NCI-H2029 treated with DMSO at 0.1 percent for 48 hours (cell line): ENCODE measurements at places on chromosomes 13 and 19.

DNA sequence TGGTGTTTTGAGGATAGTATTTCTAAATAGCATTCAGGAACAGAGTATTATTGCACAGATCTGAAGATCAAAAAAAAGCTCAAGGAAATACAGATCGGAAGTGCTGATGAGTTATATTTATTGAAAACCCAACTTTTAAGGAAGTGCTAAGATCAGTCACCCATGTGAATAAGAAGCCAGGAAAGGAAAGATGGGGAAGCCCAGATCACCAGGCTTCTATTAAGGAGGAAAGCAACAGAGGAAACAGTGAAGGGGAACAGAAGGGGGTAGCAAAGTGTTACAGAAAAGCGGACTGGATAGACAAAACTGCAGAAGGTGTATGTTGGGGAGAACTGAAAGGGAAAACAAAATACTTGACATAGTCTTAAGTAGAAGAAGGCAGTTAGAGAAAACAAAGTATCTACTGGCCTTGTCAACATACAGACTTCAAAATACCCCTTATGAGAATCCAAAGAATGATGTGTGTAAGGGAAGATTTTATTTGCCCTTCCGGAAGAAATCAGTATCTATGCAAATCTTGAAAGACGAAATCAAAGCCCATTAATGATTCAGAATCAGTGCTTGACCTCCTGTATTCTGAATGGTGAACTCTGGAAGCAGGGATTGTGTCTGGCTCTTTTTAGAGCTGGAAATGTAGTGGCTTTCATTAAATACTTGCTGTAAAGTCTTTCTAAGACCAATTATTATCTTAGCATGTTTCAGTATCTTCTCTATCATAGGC is 12.1 kb downstream of the UFM1 start:
- no peak for DNase-seq

DNA sequence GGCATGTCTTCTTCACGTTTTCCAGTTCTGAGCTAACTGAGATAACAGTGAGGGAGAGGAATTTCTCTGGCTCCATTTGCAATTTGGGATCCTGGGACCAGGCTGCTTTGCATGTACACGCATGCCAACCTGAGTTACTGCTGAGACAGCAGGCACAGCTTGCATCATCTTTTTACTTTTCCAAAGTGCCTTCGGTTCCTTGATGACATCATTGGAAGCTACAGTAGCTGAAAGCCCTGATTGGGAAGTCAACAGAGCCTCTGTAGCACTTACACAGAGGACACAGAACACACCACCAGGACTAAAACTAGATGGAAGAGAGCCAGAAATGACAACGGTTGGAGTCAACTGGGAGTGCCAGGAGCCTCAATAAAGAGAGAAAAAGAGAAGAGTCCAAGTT is 399.1 kb upstream of the GPC6 start:
- no peak for DNase-seq

GRCh38 chr13:25802579-25802978 is 249.2 kb downstream of the SHISA2 start:
- no peak for DNase-seq

DNA sequence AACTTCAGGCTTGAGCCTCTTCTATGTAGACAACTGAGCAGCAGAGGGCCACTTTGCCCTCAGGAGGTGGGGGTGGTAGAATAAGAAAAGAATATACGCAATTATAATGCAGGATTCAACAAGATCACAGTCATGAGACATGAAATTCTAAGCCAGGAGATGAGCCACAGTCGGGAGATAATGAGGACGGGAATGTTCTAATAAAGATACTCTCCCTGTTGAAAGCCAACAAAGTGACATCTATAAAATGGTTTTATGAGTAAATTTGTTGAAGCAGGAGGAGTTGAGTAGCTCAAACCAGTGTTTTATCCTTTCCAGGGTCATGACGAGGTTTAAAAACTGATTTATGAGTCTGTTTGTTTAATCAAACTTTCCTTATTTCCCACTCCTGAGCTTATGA is 152.0 kb upstream of the SERP2 start:
- no peak for DNase-seq

GRCh38 chr19:2627319-2627829 is 75.1 kb downstream of the GNG7 start:
- DNase-seq, result no peak

DNA sequence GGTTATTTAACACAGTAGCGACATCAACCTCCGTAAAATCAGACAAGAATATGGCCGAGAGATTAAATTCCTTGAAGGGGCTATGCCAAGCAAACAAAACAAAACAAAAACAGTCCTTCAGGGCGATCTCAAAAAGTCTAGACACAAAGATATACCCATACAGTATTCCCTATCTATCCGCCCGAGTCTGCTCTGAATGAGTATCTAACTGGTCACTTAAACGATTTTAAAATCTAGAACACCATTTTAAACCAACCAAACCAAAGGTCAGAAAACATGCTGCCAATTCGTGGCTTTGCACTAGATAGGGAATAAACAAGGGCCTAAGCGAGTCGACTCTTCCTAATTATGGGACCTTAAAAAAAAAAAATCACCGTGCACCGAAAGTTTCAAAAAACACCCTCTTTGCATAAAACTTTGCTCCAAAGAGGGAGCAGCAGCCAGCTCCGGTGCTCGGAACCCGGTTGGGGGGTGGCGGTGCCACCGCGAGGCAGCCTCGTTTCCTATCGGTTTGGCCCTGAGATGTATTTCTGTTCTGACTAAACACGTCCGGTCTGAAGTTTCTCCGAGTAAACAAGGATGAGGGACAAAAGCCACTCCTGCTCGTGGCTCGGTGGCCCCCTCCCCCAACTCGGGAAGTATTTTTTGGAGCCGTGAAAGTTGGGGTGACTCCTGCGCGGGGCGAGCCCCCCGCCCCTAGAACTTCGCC is 1.8 kb downstream of the HMGB1 start:
- no peak for DNase-seq

- DNase-seq, result no peak
Observed at GRCh38 chr13:38384171-38384570, 34.5 kb downstream of the UFM1 start.

DNA sequence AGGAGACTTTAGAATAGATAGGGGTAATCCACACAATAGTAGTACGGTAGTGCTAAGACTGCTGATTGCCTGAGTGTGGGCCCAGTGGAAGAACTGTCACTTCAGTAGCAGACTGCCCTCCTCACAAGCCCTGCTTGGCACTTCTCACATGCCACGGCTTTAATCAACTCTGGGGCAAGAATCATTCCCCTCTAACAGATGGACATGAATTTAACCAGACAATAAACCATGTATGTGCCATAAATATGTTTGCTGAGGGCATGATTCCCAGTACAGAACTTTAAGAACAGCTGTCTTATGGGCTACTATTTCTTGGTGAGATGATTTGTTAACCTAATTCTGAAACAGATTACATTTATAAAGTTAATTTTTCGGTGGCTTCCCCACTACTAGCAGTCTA is 22.0 kb downstream of the DPY19L3 start:
- DNase-seq, result no peak

DNA sequence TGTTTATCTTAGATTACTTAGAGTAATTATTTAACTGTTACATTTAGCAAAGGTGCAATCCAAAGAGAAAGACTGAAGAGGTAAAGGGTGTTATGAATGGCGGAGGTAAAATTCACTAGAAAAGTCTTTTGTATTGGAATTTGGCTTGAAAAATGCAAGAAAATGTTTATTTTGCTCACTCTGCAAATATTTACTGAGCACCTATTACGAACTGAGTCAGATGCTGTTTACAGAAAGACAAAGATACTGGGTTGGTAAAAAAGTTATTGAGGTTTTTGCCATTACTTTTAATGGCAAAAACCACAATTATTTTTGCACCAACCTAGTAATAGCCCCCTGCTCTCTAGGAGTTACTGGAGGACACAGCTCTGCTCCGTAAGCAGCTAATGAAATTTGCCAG is 135.2 kb downstream of the RBM26 start:
- no peak for DNase-seq

- no peak for DNase-seq
Observed at GRCh38 chr19:44765033-44765948, 12.4 kb upstream of the CBLC start.

- no peak for DNase-seq
Observed at GRCh38 chr19:35417713-35418534, 30.1 kb upstream of the FFAR2 start.

DNA sequence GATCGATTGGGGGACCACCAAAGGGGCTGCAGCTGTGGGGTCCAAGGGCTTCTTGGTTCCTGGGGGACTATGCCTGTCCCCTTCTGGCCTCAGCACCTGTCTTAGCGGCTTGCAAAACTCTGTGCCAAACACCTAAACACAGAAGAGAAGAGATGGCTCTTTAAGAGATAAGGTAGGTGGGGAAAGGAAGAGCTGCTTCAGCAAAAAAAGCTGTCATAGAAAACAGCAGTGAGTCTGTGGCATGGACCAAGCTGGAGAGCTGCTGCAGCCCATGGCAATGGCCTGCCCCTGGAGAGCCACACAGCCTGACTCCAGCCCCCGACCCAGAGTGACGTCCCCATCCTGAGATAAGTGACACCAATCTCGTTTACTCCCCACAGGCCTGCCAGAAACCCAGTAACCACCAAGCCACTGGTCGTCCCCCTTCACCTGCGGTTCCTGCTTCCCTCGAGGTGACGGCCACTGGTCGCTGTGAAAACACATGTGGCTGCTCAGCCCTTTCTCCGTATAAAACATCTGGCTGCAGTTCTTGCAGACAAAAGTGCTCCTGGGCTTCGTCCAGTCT is 25.0 kb upstream of the NAPA start:
- DNase-seq, result no peak

DNA sequence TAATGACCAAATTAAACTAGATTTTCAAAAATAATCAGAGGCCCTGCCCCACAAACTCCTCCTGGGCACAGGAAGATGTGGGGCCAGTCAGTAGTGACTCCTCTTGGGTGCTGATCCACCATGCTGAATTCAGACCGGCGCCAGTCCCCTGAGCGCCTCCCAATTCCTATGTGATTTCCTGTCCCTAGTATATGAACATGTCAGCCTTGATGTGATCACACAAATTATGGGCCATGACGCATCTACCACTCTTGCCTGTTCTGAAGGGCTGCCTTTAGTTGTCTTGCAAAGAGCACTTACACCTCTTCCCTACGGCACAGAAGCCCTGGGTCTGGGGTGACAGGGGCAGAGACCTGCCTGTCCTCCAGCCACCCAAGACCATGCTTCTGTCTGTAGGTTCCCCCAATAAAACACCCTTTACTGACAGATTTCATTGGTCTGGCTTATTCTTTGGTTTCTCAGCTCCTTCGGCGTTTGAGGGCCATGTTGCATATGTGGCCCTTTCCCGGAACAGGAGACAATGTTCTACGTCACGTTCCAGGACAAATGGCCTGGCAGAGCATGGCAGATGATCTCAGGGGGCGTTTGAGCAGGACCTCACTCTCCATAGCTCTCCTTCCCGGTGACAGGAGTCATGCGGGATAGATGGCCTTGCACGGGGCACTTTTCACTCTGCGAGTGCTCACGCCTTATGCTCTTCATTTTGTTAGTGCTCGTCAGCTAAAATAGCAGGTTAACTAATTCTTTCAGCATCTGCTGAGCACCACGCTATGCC is 5.6 kb upstream of the ATP11A start:
- no peak for DNase-seq

DNA sequence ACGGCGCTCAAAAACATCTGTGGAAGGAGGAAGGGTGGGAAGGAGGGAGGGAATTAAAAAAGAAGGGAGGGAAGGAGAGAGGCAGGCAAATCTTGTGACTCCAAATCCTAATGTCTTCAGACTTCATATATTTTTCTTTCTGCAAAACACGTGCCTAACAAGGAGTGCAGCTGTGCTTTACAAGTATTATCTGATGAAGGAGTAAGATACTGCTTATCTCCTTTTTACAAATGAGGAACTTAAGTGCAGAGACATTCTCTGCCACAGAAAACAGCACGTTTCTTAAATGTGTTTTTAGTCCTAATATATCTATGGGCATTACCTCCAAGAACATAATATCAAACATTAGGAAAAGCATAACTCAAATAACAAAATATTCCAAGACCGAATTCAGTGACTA is 6.5 kb downstream of the FLT3 start:
- DNase-seq, result no peak

- no peak for DNase-seq
Observed at GRCh38 chr19:50328224-50328872, 829 bp downstream of the KCNC3 start.

GRCh38 chr19:50706387-50706786 is 13.2 kb downstream of the SHANK1 start:
- DNase-seq, result no peak

- DNase-seq, result no peak
Observed at GRCh38 chr13:114298866-114299265, 15.4 kb upstream of the CHAMP1 start.

DNA sequence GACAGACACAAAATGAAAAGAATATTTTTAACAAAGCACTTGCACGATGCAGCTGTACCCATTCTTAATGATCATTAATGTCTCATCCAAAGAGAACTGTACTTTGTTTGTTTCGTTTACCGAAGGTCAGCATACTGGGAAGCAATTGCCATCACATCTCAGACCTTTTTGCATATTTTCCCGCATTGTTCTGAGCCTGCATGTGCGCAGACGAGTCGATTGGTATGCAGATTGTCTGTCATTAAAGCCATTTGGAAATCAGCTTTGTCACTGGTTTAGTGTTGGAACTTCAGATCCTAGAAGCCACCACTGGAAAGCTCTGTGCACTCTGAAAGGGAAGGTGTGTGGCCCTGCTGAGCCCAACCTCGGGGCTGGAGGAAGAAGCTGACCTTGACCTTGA is 15.6 kb downstream of the SPACA7 start:
- no peak for DNase-seq

DNA sequence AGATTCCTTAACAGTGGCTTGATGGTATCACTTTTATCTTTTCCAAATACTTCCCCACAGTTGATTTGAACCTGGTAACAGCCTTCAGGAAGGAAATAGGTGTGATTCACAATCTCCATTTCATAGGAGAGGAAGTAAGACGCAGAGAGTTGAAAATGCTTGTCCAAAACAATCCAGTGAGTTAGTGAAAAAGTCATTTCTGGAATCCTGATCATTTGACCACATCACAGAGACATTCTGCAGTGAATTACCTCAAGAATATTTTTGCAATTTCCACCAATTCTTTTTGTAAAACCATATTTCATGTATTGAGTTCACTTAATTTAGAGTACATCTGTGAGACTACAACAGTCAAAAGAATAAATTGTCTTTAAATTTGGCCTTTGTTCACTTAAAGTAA is 292.8 kb downstream of the DCLK1 start:
- no peak for DNase-seq

- no peak for DNase-seq
Observed at GRCh38 chr19:55672418-55672817, 2.6 kb upstream of the EPN1 start.

- no peak for DNase-seq
Observed at GRCh38 chr13:109737606-109738005, 48.8 kb downstream of the IRS2 start.

DNA sequence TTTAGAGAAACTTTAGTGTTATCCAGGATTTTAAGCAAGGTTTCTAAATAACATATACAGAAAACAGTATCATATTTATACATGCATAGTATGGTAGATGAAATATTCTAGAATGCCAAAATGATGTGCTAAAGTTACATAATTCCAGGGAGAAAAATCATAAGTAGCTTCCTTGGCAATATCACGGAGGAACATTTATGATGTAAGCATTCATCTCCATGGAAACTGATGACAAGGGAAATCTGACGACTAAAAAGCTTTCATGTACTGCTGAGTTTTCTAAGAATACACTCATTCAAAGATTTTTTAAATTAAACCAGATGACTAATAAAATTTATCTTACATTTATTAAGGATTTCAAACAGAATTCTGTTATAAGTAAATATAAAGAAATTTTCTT is 4.7 kb downstream of the TEX30 start:
- DNase-seq, result no peak

- no peak for DNase-seq
Observed at GRCh38 chr13:73273276-73273675, 214.5 kb downstream of the KLF5 start.
